OCI-LY7 (cell line): ENCODE measurements at places on chromosomes 12 and 14. TPM values are rescaled to one million over a fixed set of nuclear protein-coding genes. Genes with fewer than 3 reads are reported as not detected.

Gene MSRB3
- not detected in 2 replicates for total RNA-seq

DNA sequence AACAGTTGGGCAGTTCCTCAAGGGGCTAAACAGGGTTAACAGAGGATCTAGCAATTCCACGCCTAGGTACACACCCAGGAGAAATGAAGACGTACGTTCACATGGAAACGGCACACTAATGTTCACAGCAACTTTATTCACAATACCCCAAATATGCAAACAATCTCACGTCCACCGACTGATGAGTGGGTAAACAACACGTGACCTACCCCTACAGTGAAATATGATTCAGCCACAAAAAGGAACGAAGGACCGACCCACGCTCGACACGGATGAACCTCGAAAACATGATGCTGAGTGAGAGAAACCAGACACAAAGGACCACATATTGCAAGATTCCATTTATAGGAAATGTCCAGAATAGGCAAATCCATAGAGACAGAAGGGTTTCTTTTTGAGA, 112.7 kb downstream of the NCOR2 start:
- DNase-seq, result no peak

DNA sequence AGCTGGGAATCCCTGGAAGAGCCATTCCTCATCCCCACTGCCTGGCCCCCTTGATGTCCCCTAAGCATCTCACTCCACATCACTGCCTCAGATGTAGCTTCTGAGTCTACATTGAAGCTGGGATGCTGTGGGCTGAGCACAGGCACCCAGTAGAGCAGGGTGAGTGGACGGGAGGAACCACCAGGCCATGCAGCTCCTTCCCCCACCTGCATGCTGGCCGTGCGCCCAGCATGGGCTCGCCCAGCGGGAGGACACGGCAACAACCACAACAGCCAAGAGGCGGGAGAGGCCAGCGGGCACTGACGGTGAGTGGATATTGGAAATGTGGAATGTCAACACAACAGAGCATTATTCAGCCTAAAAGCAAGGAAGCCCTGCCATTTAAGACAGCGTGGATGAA, 310.9 kb downstream of the ADGRD1 start:
- DNase-seq, result no peak

- DNase-seq, result no peak
Measured at GRCh38 chr12:47328831-47329545, 249.2 kb upstream of the AMIGO2 start.

DNA sequence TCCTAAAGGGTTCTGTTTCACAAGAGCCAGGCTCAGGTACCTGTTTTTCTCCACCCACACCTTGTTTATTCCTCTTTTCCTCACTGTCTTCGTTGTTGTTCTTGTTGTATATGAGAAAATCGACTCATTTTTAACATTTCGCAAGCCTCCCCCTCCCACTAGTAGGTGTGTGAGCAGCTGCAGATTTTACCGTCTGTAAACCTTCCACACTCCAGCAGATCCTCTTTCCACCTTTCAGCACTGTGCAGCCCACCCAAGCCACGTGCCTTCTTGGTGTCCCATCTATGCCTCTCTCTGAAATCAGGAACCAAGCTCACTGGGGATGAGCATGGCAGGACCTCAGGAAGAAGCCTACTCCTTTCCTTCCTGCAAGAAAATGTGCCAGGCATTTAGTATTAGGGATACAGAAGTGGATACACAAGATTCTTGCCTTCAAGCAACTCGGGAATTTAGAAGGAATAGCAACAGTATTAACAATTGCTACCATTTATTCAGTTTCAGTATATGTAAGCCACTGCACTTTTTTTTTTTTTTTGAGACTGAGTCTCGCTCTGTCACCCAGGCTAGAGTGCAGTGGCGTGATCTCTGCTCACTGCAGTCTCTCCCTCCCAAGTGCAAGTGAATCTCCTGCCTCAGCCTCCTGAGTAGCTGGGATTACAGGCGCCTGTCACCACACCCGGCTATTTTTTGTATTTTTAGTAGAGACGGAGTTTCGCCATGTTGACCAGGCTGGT, 113.6 kb downstream of the CHST11 start:
- peak; percentile 32 for DNase-seq

Gene PAWR
- 107 and 110 TPM in 2 replicates for total RNA-seq

GRCh38 chr12:81206429-81206828, 128.6 kb downstream of the ACSS3 start:
- DNase-seq, result no peak

DNA sequence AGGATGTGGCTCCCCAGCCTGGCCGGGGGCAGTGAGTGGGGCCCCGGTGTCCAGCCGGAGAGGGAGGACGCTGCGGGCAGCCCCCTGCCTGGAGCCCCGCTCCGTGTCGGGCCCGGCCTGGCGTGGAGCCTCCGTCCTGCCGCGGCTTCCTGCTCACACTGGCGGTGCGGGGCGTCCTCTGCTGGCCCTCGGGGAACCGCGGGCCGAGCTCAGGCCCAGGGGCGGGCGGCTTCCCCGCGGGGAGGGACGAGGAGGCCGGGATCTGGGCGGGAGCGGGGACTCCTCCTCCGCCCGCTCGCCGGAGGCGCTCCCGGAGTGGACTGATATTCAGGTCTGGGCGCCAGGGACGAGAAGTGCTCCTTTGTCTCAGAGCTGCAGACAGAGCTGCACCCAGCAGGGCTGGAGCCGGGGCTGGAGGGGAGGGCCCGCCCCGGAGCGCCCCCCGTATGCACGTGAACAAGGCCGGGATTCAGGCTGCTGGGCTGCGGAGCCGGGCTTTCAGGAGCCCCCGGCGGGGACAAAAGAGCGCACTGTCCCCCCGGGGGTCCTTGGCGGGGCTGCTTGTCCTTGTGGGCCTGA, 2.2 kb downstream of the MMP17 start:
- DNase-seq, result peak; percentile 14

GRCh38 chr12:22410486-22410885, 76.0 kb upstream of the ST8SIA1 start:
- DNase-seq, result no peak

Gene CATSPERB
- not detected in 2 replicates for total RNA-seq

GRCh38 chr14:78405079-78405856, 235.1 kb downstream of the NRXN3 start:
- no peak for DNase-seq

- peak; percentile 89 for DNase-seq
Measured at GRCh38 chr12:111396726-111397445, 8.8 kb upstream of the SH2B3 start.
